ENCODE measurements at places on chromosomes 7 and 10. TPM values are rescaled to one million over a fixed set of nuclear protein-coding genes. Genes with fewer than 3 reads are reported as not detected.

GRCh38 chr10:79007421-79008319 is 61.1 kb upstream of the ZMIZ1 start:
- H3K4me3 ChIP-seq = no peak overlapping the region
- no peak for DNase-seq
- H3K27ac ChIP-seq = no peak overlapping the region
- H3K36me3 ChIP-seq = no peaks in the 10 kb centered on the region

- no peaks in the 10 kb centered on the region for H3K27me3 ChIP-seq
- H3K36me3 ChIP-seq = no peaks in the 10 kb centered on the region
- no peak for DNase-seq
- no peaks in the 10 kb centered on the region for H3K4me1 ChIP-seq
- no peak overlapping the region for H3K4me3 ChIP-seq
- H3K27ac ChIP-seq = no peak overlapping the region
Observed at GRCh38 chr7:48111596-48111995, 22.5 kb downstream of the UPP1 start.

The PRF1 gene
- not detected for total RNA-seq

DNA sequence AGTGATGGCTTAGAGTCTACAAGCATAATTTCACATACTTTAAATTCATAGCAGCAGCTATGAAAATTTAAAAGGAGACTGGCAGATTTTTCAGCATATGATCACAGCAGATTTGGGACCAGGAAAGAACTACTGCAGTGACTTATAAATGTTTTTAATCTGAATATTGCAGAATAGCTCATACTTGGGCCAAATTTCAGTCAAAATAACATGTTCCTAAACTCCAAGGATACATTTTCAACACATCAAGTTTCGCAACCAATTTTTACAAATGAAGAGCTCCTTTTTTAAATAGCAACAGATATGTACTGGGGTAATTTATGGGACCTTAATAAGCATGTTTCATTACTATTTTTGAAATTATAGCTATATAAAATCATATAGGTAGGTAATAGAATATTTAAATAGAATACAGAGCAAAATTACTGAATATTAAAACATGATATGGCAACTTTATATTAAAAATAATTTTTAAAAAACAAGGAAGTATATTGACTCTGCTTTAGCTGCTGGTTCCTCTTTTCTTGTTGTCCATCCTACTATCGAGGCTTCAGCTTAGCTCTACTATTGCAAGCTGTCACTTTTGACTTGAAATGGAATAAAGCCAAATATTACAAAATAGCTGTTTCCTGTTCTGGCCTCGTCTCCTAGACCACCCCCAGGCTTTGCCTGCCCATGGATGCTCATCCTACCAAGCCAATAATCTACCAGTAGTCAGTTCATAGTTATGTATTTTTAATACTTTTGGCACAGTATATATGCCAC is 123.1 kb downstream of the NRBF2 start:
- H3K4me3 ChIP-seq = no peak overlapping the region
- peaks cover 6% of the 10 kb centered on the region for H3K36me3 ChIP-seq
- DNase-seq = peak; percentile 82
- no peak overlapping the region for H3K27ac ChIP-seq

The ITGA8 gene
- total RNA-seq = 0.07 TPM

DNA sequence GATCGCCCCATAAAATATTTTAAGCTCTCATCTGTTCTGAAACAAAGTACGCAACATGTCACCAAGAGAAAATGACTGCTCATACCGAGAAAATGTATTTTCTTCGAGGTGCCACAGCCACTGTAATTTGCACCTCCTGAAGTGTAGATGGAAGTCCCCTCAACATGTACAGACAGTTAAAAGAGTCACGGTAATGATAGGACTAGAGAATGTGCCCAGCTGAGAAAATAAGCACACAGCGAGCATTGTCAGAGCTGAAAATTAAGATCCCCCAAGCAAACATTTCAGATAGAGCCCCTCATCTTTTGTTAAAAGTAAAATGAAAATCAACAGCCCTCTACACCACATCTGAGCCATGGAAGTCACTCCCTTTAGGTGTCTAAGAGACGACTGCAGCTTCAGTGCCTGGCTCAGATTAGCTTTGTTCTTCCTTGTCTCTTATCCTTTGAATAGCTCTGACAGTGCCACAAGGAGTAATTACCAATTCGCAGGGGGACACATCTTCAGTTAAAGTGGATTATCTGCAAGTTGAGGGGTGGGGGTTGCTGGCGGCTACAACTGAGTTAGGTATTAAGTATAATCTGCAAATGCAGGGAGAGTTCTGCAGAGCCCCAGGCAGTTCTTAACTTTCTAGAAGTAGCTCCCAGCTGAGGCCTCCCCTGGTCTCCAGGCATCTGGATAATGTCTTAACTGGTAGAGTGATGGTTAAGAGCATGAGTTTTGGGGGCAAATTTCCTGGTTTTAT is 222.7 kb upstream of the C7orf33 start:
- H3K36me3 ChIP-seq = no peaks in the 10 kb centered on the region
- peak; percentile 42 for DNase-seq
- H3K4me1 ChIP-seq = no peaks in the 10 kb centered on the region
- no peak overlapping the region for H3K4me3 ChIP-seq
- H3K27ac ChIP-seq = no peak overlapping the region

- H3K27ac ChIP-seq = no peak overlapping the region
- no peaks in the 10 kb centered on the region for H3K36me3 ChIP-seq
- DNase-seq = no peak
- no peak overlapping the region for H3K4me3 ChIP-seq
- peaks cover 17% of the 10 kb centered on the region for H3K4me1 ChIP-seq
- no peaks in the 10 kb centered on the region for H3K27me3 ChIP-seq
Observed at GRCh38 chr10:108051218-108051617, 886.7 kb upstream of the SORCS1 start.

DNA sequence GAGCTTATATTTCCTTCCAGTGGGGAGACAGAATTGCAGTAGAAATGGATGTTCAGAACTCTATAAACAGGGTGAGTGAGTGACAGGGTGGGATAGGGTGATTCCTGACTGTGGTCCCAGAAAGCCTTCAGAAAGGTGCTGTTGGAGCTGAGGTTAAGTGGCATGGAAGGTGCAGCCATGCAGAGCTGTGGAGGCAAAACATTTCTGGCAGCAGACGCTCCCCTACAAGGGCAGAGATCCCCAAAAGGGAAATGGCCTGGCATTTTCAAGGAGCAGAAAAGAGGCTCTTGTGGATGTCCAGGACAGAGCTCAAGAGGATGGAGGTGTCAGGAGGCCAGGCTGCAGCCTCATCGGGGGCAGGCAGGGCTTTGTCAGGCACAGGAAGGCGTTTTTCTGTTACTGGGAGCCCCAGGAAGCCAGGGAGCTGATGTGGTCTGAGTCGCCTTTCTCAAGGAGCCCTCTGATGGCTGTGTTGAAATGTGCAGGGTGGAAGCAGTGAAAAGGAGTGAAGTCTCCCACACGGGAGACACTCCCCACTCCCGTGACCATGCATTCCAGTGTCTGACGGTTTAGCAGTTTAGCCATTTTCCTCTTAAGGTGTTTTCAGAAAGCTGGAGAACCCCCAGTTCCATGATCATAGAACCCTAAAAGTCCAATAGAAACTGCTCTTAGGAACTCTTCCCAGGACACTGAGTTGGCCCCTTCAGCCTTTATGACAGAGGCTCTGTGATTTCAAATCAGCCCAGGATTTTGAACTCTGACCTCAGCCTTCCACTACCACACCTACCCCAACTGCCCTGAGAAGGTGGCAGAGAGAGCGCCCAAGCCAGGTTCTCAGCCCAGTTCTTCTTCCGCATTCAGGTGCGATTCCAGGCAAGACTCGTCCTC is 96.2 kb downstream of the C10orf105 start:
- H3K4me3 ChIP-seq = no peak overlapping the region
- peak; percentile 23 for DNase-seq
- no peaks in the 10 kb centered on the region for H3K36me3 ChIP-seq
- no peak overlapping the region for H3K27ac ChIP-seq
- no peaks in the 10 kb centered on the region for H3K27me3 ChIP-seq
- peaks cover 5% of the 10 kb centered on the region for H3K4me1 ChIP-seq

- H3K4me1 ChIP-seq = no peaks in the 10 kb centered on the region
- no peak overlapping the region for H3K27ac ChIP-seq
- no peaks in the 10 kb centered on the region for H3K27me3 ChIP-seq
- no peak overlapping the region for H3K4me3 ChIP-seq
Observed at GRCh38 chr10:93958834-93959233, 34.9 kb upstream of the PLCE1 start.

All from A673 (cell line).